Stimulated activated CD4-positive, alpha-beta T cell treated with anti-CD3 and anti-CD28 coated beads, Interleukin-15, amount 100 ng/mL, for 48 hours (primary cell): ENCODE measurements at places on chromosomes 7 and 10.

GRCh38 chr7:75694638-75695399 lies 43.9 kb downstream of the HIP1 start:
- no peak for DNase-seq

DNA sequence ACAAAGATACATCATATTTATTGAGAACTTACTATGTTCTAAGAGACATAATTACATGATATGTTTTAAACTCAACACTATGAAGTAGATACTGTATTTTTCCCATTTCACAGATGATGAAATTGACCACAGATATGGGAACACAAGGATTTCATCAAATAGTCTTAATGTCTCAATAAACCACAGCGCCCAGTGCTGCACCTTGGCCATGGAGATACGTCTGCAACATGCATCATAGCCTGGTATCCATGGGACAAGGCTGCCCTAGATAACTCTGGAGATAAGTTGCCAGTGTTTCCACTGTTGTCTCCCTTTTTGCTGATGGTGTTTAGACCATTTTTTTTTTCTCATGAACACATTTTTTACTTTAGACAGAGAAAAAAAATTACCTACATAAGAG lies 97.5 kb downstream of the GNAT3 start:
- no peak for DNase-seq

DNA sequence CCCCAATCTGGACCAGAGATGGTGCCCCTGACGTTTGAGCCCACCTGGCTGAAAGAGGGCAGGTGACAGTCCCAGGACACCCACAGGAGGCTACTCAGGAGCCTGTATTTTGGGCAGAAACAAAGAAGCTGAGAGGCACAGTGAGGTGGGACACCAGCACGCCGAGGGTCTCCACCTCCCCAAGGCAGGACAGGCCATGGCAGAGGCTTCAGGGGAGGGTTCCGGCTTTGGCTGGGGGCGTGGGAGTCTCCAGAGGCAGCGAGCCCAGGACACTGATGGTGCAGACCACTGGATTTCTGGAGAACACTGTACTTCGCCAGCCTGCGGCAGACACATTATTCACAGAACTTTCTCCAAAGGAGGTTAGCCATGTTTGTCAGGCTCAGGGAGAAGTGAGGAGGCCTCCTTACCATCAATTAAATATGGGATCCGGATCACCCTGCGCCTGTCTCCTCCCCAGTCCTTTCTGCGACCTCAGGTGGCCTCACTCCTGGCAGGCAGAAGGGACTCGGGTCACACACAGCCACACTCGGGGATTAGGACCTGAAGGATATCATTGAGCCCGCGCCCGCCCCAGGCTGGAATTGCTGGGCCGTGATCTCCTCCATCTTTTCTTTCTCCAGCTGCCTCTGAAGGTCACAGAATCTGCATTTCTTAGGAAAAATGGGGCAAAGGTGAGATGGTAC lies 98.3 kb downstream of the MKI67 start:
- DNase-seq, result no peak

DNA sequence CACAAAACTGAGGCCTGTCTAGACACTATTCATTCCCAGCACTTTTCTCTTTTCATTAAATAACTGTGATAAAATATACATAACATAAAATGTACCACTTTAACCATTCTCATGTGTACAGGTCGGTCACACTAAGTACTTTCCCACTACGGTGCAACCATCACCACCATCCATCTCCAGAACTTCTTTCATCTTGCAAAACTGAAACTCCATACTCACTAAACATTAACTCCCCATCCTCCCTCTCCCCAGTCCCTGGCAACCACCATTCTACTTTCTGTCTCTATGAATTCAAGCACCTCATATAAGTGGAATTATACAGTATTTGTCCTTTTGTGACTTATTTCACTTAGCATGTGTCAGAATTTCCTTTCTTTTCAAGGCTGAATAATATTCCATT lies 53.0 kb downstream of the ARHGAP12 start:
- DNase-seq, result no peak

- DNase-seq, result no peak
These were observed 50.3 kb downstream of the ASB13 start for GRCh38 chr10:5616046-5616445.

GRCh38 chr7:41188163-41189130 lies 514.4 kb downstream of the INHBA start:
- DNase-seq, result no peak

DNA sequence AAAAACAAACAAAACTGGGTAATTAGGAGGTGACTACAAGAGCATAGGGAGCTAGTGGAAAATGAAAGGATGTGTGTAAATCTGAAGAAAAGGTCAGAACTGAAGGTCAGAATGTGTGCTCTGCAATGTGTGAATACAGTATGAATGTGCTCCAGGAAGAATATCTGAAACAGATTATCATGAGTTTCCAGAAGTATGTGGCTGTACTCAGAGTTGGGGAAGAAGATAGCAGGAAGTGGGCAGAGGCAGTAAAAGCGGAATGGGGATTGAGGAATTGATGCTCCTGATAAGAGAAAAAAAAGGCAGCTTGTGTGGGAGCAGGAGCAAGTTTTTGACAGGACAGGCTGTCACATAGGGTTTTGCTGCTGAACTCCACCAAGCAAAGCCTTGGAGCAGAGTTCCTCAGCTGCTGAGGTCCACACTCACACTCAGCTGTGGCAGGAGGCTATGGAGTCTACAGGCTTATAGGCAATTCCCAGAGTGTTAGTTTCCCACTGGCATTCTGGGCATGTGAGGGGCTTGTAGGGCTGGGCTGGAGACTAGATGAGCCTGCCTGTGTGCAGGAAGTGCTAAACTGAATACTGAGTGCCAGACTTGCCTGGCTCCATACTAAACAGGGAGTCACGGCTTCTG lies 22.9 kb downstream of the H2AZ2 start:
- no peak for DNase-seq

DNA sequence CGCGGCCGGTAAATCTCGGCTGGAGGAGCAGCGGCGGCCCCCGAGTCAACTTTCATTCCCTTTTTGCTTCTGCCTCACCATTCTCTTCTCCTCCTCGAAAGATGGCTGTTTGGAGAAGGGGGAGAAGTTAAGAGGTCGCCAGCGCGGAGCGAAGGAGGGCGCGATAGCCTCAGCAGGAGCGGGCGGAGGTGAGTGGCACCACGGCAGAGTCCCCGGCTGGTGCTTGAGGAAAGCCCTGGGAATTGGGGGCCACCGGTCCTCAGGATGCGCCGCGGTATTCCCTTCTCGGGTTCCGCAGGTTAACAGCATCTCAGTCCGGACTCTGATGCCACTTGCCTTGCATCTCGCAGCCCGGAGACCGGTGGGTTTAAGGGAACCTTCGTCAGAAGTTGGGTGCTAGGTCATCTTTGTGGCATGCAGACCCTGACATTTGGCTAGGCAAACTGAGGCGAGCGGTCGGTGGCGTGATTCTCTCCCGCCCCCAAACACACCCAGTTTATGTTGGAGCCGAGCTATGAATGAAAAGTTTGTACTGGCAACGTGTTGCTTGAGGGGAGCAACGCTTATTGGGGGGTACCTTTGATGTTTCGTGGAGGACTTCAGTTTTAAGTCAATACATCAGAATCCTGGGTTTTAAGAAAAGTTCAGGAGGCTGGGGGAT lies 59.5 kb upstream of the PRPS1L1 start:
- no peak for DNase-seq

DNA sequence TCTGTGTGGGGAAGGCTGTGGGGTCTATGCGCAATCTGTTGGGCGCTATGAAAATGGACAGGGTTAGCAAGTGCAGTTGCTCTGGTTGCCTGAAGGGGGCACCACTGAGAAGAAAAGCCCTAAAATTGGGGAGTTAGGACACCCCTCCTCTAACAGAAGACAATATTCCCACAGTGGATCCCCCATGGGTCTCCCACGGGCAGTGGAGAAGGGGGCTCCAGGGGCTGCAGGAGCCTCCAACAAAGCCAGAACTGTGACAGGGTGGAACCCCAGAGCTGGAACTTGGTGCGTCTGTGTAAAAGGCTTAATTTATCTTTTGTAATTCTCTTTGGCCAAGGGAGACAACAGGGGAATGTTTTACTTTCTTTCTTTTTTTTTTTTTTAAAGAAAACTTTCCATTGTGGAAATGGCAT lies 12.5 kb upstream of the COL13A1 start:
- DNase-seq, result no peak

- DNase-seq, result no peak
These were observed 2.9 kb downstream of the C10orf90 start for GRCh38 chr10:126667568-126667967.

GRCh38 chr10:121414366-121415062 lies 183.7 kb downstream of the FGFR2 start:
- DNase-seq, result no peak

- DNase-seq, result no peak
These were observed 107.2 kb upstream of the FAM133B start for GRCh38 chr7:92697414-92697813.

DNA sequence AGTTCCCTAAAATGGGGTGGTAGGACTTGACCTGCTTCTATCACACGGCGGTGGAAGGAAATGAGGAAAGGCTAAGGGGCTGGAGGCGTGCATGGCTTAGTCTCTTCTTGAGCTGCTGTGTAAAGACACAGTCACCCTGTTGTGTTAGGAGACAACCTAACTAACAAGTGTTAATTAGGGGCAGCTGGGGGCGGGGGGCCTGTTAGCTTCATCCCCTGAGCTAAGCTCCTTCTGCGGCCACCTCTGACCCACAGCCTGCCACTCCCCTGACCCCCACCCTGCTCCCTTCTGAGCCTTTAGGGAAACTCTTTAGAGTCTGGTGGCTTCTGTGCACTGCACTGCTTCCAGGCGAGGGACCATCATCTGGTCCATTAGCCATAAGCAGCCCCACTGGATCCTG lies 28.0 kb downstream of the COL17A1 start:
- DNase-seq, result no peak

DNA sequence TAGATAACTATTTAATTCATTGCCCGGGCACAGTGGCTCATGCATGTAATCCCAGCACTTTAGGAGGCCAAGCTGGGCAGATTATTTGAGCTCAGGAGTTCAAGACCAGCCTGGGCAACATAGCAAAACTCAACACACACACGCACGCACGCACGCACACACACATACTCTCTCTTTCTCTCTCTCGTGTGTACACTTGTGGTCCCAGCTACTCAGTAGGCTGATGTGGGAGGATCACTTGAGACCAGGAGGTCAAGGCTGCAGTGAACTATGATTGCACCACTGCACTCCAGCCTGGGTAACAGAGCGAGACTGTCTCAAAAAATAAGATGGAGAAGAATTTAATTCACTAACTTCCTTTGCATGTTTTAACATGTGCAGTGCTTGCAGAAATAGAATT lies 38.1 kb downstream of the PTPN12 start:
- DNase-seq, result no peak

GRCh38 chr10:101839416-101840063 lies 4.1 kb downstream of the KCNIP2 start:
- no peak for DNase-seq

DNA sequence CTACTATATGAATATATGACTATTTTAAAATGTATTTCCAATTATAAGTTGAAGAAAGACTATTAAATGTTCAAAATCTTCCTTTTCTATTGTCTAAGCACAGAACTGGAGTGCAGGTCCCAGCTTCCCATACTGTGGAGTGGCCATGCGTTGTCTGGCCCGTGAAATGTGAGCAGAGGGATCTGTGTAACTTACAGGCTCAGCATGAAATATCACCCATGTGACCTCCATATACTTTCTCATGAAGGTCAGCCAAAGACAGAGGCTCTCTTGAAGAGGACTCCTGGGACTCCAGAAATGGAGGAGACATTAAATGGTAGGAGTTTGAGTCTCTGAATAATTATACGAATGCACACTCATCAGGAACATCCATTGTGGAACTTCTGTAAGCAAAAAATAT lies 92.4 kb upstream of the CAV2 start:
- no peak for DNase-seq

GRCh38 chr10:42866115-42866995 lies 83.8 kb downstream of the BMS1 start:
- DNase-seq, result peak; percentile 37

DNA sequence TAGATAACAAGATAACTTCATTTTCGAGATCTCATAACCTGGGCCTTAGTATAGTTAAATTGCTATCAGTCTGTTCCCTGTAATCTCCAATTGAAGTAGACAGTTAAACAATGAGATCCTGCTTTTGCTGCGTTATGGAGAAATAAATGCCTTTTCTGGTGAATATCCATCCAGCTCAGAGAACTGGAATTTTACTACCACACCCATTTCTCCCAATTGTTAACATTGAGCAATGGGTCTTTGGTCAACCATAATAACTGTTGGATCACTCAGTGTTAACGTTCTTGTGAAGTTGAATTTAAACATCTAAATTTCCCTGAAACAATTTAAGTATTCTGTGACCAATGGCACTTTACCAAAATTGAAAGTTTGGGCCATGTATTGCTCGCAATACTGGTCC lies 3.0 kb downstream of the CALU start:
- DNase-seq, result no peak

DNA sequence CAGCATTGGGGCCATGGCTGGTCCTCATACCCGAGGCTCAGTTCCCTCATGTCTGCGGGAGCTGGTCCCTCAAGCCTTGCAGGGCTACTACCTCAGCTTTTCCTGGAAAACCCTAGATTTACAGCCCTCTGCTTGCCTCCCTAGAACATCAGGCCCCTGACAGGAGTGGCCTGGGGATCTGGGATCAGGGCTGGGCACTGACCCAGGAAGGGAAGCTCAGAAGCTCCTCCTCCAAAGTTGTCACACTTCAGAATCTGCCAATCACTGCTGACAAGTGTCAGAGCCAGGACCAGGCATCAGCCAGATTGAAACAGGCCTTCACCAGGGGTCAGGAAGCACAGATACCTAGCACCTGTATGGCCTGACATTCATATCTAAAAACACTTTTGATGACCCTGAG lies 115.2 kb downstream of the GRID1 start:
- no peak for DNase-seq

DNA sequence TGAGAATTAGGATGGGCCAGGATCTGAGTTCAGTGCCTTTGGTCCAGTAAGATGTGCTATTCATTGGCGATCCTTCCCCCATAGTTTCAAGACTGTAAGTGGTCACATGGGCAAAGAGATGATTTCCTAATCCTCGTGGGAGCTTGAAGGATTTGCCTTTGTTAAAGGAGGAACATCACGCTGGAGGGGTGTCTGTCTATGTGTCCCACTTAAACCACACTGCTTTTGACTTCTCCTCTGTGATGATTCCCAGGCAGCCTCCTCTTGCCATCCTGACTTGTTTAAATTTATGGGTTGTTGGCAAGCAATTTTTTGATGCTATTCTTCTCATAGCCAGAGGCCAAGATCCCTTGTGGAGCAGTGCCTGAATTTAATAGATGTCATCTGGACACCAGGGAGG lies 154.0 kb downstream of the TCF7L2 start:
- DNase-seq, result no peak

GRCh38 chr10:69657430-69657829 lies 27.4 kb downstream of the FAM241B start:
- DNase-seq, result no peak
